ENCODE measurements at places on chromosomes 5 and 9.

DNA sequence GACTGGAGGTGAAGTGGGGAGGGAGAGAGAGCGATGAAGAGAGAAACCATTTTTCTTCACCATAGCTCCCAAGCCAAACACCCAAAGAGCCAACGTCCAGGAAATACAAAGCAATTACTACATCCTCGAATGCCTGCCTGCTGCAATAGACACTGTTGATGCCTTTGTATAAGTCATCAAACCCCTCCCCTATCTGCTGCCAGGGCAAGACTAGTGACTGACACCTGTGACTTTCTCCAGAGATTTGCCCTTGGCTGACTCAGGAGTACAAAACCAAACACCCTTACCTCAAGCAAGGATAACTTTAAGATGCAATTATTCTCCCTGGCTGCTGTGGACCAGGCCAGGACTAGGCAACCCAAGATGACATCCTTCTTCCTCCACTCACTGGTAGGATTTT is 81.8 kb upstream of the RASA1 start:
- DNase-seq, result no peak

DNA sequence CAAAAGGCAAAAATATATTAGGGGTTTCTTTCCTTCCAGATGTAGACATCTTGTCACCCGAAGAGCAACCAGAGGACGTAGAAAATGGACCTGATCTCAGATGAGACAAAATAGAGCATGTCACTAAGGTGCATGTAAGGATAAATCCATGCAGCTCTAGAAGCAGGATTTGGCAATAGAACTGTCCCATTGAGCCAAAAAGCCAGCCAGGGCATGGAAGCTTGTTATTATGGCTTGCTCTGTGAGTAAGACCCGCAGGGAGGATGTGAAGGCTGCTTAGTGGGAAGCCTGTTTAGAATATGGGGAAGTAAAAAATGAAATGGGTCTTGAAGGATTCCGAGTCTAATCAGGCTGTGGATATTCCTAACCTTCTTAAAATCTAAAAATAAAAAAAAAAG is 165.6 kb upstream of the MPDZ start:
- DNase-seq, result no peak

- no peak for DNase-seq
Observed at GRCh38 chr5:136115183-136115865, 17.3 kb upstream of the SMAD5 start.

GRCh38 chr5:137954131-137954879 is 65.0 kb downstream of the PKD2L2 start:
- no peak for DNase-seq

DNA sequence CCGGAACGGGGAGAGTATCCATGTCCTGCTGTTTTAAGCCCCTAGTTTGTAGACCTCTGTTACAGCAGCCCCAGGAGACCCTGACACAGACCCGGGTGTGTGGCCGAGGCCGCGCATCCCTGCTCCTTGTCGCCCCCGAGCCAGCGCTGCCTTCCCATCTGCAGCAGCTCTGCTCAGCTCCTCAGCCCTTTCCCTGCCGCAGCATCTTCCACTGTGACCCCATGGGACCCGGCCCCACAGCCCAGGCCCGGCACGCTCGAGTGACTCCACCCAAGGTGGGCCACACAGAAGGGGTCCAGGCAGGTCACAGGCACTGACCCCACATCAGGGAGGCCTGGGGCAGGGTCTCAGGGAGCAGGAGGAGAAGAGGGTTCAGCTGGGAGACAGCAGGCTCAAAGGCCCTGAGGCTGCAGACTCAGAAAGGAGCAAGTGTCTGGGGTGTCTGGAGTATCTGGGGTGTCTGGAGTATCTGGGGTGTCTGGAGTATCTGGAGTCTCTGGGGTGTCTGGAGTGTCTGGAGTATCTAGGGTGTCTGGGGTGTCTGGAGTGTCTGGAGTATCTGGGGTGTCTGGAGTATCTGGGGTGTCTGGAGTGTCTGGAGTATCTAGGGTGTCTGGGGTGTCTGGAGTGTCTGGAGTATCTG is 31.2 kb downstream of the LHX3 start:
- DNase-seq, result no peak

GRCh38 chr9:126893079-126893478 is 21.5 kb upstream of the RALGPS1 start:
- no peak for DNase-seq
